Activated CD4-positive, alpha-beta T cell treated with anti-CD3 and anti-CD28 coated beads, Interleukin-2, amount 50 U/mL, for 24 hours (primary cell): ENCODE measurements at places on chromosomes 3 and 15.

DNA sequence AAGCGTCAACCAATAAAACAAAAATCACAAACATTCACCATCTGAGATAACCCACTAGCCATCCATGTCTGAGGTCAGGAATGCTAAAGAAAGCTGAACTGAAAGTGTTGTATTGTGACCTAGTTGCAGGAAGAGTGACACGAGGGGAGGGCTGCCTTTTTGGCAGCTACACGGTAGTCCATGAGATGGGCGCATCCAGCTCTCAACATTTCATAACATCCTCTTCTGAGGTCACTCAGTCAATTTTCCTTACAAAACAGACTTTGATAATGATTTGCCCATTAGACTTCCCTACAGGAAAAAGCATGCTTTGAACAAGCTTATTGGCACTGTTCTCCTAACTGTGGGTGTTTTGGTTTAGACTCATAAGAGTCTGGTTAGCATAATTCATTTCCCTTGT is 15.4 kb upstream of the SHF start:
- no peak for DNase-seq

DNA sequence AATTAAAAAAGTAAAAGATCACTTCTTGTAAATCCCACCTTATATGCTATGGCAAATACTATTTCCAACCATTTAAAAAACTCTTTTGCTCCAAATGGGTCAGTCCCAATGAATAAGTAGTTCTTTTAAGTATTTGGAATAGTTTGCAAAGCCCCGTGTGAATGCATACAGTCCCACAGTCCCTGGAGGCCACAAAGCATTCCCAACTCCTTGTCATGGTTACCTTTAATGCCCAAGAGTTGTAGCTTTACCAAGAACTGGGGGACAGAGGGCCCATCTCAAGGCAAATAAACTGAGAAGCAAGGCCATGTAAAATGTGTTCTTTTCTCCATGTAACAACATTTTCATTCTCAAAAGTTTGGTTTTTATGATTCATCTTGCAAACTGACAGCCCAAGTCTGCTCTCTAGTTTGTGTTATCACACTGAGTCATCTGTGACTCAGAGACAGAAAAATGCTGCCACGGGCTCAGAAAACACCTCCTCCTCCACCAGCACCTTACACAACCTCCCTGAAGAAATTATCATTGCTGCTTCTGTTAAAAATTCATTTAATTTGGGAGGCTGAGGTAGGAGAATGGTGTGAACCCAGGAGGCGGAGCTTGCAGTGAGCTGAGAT is 336.2 kb downstream of the ERC2 start:
- DNase-seq: no peak

DNA sequence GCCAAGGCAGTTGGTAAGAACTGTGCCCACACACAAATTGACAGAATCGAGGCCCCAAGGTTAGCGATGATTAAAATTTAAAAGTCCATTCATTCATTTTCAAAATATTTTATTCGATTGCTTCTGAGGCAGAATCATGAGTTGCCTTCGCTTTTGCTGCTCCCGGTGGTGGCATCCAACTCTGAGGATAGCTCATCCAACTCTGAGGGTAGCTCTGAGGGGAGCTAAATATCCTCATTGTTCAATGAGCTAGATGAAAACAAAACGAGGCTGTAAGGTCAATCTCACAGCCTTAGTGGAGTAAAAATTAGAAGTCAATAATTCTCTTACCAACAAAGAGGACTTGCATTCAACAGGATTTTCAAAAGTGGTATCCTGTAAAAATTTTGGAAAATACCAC is 897 bp upstream of the CHL1 start:
- no peak for DNase-seq

GRCh38 chr15:80567721-80568157 is 127.4 kb upstream of the ABHD17C start:
- no peak for DNase-seq

GRCh38 chr3:7651274-7651673 is 790.4 kb downstream of the GRM7 start:
- no peak for DNase-seq

- DNase-seq: no peak
Observed at GRCh38 chr3:78757731-78758130, 1010.1 kb downstream of the ROBO1 start.

GRCh38 chr3:148923592-148923991 is 58.5 kb downstream of the CPA3 start:
- no peak for DNase-seq

GRCh38 chr3:23668430-23668904 is 137.3 kb upstream of the UBE2E1 start:
- DNase-seq: no peak

DNA sequence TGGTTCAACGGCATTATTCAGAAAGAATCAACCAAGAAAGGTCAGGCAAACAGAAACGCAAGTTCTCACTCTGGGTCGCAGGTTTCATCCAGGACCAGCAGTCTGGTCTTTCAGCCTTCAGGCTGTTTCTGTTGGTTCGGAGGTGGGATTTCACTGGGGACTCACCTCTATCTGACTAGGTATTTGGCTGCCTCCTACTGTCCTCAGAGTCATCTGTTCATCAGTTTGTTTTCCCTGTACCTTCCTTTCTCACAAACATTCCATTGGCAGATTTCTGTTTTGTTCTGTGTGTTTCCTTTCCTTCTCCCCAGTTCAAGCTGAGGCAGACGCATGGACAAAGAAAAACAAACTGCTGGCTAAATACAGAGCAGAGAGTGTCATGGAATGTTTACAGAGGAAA is 1046.6 kb upstream of the CFAP20DC start:
- no peak for DNase-seq

GRCh38 chr3:51354172-51354571 is 30.9 kb upstream of the MANF start:
- DNase-seq: no peak

DNA sequence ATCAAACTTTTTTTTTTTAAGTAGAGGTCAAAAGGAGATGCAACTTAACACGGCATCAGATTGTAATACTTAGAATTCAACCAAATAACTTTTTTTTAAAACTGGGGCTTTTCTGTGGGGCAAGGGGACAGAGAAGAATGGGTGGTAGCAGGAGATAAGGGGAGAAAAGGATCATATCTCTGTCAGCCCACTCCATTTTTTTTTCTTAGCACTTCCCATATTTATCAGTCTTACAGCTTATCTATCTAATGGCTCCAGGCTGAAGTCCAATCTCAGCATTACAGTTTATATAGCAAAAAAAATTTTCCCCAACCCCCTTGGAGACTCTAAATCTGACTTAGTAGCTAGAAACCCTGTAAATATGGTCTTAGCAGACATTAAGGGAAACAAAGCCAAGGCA is 69.3 kb downstream of the PIK3R4 start:
- no peak for DNase-seq

GRCh38 chr15:90294159-90294558 is 28.7 kb downstream of the NGRN start:
- no peak for DNase-seq

GRCh38 chr3:46935168-46935858 is 41.2 kb downstream of the CCDC12 start:
- DNase-seq: no peak

DNA sequence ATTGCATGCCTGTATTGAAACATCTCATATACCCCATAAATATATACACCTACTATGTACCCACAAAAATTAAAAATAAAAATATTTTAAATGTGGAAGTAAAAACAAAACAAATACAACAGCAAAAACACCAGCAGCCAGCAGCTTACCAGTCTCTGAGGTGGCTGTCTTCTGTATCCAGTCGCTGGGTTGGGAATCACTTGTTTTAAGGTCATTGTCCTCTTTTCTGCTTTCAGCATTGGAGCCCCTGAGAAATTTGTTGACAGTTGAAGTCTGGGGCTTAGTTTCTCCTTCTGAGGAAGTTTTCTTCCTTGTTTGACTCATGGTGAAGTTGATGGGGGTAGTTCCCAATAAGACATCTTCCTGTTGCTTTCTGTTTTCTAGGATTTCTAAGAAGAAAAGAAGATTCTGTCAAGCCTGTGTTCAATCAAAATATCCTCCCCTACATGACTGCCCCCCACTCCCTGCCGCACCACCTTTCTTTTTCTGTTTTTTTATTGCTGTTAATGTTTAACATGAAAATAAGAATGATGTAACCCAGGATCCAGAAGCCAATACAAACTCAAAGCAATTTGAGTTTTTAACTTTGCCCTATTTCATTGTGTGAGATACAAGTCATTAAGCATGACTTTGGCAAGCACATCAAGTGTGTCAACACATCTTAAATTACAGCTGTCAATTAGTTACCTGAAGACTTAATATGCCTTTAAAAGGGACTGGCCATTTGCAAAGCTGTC is at the start of gene LRRC31:
LRRC31 (minus strand) TSS at position 452 of the 737 bp plus-strand sequence; CDS start at position 324, 128 bp downstream.
- no peak for DNase-seq

DNA sequence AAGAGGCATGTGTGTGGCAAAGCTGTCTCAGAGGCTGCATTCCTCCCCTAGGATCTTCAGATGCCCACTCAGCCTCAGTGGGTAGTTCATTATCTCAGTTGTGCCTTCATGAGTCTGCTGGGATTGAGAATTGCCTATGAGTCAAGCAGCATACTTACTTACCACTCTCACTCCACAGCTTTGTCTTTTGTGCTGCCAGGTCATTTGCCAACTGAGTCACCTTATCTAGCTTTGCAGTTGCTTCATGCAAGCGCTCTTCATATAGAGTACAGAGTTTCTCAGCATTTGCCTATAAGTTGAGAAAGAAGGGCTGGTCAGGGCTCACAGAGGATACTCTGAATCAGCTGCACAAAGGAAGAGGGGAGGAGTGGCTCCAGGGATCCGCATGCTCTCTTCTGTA is 89.5 kb downstream of the MYH15 start:
- DNase-seq: no peak

GRCh38 chr3:124032311-124032880 is 40.5 kb upstream of the ROPN1 start:
- no peak for DNase-seq

DNA sequence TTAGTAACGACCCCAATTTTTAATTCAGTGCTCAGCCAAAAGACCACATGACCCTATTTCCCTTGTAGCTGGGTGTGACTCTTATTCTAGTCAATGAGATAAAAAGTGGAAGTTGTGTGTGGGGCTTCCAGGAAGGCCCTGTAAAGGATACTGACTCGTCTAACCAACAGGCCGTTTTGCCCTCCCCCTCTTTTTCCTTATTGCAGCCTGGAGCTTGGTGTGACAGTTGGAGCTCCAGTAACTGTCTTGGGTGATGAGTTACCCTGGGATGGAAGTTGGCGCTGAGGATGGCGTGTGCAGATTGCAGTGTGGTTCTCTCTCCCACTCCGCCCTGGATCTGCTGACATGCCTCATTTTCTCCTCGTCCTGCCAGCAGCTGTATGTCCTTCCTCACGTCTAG is 209.3 kb upstream of the PROK2 start:
- DNase-seq: no peak

GRCh38 chr15:42035435-42035761 is 14.6 kb upstream of the PLA2G4E start:
- no peak for DNase-seq

DNA sequence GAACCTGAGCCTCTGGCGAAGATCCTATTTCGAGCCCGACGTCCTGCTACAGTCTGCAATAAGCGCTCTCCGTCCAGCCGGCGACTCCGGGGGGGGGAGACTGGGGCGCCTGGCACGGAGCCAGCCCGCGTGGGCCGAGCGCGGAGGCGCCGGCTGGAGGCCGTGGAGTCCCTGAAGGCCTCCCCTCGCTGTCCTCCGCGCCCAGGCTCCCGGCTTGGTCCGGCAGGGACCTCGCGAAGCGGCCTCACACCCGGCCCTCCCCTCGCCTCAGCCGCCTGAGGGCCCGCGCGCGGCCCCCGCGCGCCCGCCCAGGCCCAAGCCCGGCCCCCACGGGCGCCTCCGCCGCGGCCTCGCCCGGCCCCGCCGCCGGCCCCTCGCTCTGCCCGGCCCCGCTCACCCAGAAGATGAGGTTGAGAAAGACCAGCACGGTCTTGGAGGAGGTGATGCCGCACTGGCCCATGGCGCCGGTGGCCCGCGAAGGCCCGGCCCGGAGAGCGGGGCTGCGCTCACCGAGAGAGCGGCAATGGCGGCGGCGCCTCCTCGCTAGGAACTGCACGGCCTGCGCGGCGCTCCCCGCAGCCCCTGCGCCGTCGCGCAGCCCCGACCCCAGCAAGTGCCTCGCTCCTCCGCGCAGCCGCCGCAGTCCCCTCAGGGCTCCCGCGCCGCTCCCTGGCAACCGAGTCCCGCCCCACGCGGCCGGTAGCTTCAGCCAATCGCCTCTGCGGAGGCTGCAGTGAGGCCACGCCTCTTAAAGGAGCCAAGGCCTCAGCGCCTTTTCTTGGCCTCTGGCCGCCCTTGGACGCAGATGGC is at the start of gene TSPAN3:
TSPAN3 (minus strand) TSS at position 615 of the 810 bp plus-strand sequence; CDS start at position 460, 155 bp downstream.
- peak; percentile 78 for DNase-seq

- no peak for DNase-seq
Observed at GRCh38 chr3:146575636-146576035, 29.5 kb downstream of the PLSCR5 start.
